ENCODE measurements at places on chromosomes 13 and 19.

GRCh38 chr13:83880275-83881139, 1.8 kb downstream of the SLITRK1 start:
- DNase-seq: peak; percentile 17

- no peak for DNase-seq
These were observed 13.6 kb downstream of the ARHGAP45 start for GRCh38 chr19:1080360-1081161.

GRCh38 chr19:41264581-41265394, 616 bp downstream of the HNRNPUL1 start:
- peak; percentile 27 for DNase-seq

DNA sequence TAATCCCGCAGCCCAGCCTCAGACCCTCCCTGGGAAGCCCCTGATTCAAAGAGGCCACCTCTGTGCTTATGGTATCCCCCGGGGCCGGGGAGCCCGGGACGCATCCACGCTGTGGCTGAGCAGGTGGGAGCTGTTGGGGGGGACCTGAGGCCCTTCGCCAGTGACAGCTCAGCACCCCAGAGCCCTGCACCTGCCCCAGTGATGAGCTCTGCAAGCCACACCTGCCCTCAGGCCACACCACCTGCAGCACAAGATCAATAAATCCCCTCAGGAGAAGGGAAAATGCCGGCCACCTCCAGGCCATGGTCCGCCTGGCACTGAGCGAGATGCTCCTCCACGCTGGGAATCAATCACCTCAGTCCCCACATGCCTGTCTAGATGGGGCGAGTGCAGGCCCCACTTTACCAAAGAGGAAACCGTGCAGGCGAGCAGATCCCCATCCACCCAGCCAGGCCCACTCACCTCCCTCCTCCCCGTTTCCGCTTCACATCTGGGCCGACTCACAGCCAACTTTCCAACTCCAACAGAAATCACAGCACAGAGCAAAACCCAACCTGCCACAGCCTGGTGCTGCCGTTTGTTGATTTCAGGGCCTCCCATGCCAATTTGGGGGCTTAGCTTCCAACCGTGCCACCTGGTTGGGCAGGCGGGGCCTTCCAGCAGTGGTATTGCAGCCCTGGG, 12.8 kb downstream of the MOB3A start:
- DNase-seq: no peak

DNA sequence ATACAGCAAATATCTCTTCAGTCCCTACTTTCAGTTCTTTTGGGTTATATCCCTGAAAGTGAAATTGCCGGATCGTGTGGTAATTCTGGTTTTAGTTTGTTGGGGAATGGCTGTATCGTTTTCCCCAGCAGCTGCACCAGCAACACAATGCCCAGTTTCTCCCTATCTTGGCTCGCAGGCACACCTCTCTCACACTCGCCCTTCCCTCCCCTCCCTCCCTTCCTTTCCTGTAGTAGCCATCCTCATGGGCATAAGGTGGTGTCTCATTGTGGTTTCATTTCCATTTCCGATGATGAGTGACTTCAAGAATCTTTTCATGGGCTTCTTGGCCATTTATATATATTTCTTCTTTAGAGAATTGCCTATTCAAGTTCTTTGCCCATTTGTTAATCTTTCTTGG, 8.6 kb upstream of the GPR18 start:
- no peak for DNase-seq

DNA sequence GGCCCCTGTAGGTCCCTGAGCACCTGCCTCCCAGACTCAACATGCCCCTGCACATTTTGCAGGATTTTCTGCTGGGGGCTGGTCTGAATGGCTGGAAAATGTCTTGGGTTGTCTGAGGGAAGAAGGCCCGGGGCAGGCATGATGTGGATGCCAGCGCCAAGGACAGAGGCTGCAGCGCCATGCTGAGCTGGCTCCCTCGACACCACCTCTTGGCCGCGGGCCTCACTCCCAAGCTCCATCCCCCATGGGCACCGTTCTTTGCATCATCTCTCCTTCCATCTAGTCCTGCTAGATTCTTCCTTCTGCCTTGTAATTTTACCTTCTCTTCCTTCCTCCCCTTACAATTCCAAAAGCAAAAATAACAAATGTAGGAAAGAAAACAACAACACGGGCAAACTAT, 70.6 kb downstream of the ZIC5 start:
- DNase-seq: no peak

- no peak for DNase-seq
These were observed at the start of gene F2RL3 for GRCh38 chr19:16888629-16889365. TSS of gene F2RL3 (plus strand) at chr19:16888999. CDS start at chr19:16889190, 191 bp downstream.

GRCh38 chr13:26991508-26992181, 180.0 kb downstream of the USP12 start:
- no peak for DNase-seq

GRCh38 chr13:79723519-79724024, 242.6 kb downstream of the NDFIP2 start:
- DNase-seq: no peak

- DNase-seq: no peak
These were observed 350.6 kb downstream of the NDFIP2 start for GRCh38 chr13:79831556-79831955.

DNA sequence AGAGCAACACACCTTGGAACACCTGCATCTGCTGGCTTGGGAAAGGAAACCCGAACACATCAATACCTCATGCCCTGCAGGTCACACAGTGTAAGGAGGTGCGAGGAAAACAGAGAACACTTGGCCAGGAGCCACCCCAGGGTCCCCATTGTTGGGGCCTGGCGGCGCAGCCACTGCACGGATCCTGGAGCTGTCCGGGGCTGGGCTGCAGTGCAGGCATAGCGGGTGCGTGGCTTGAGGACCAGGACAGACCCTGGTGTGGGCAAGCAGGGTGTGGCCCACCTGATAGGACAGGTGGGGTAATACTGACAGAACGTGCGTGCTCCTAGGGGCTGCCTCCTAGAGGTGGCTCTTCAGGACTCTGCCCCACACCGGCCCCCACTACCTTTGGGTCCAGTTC, 16.8 kb upstream of the TMEM160 start:
- DNase-seq: no peak

- peak; percentile 63 for DNase-seq
These were observed 53.2 kb downstream of the CDADC1 start for GRCh38 chr13:49300739-49301589.

DNA sequence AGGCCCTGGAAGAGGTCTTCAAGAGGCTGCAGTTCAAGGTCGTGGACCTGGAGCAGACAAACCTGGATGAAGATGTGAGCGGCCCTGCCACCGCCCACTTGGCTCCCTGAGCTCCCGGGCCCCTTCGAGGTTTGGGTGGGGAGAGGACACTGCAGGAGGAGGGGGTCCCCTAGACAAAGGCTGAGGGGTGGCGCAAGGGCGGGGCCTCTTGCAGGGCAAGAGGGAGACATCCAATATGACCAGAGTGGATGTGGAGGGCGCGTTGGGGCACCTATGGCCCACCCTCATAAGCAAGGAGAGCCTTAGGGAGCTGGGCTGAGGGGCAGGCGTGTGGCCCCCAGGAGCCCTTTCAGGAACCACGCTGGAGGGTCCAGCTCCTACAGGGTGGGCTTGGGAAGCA, 20.2 kb downstream of the NKPD1 start:
- no peak for DNase-seq

- no peak for DNase-seq
These were observed 11.8 kb downstream of the HAUS8 start for GRCh38 chr19:17063428-17063827.

Measured in ELF-1 (cell line).